Activated CD4-positive, alpha-beta T cell treated with anti-CD3 and anti-CD28 coated beads, Interleukin-2, amount 50 U/mL, for 48 hours (primary cell): ENCODE measurements at places on chromosomes 4 and X.

GRCh38 chr4:43325220-43325967 is 432.9 kb downstream of the GRXCR1 start:
- no peak for DNase-seq

DNA sequence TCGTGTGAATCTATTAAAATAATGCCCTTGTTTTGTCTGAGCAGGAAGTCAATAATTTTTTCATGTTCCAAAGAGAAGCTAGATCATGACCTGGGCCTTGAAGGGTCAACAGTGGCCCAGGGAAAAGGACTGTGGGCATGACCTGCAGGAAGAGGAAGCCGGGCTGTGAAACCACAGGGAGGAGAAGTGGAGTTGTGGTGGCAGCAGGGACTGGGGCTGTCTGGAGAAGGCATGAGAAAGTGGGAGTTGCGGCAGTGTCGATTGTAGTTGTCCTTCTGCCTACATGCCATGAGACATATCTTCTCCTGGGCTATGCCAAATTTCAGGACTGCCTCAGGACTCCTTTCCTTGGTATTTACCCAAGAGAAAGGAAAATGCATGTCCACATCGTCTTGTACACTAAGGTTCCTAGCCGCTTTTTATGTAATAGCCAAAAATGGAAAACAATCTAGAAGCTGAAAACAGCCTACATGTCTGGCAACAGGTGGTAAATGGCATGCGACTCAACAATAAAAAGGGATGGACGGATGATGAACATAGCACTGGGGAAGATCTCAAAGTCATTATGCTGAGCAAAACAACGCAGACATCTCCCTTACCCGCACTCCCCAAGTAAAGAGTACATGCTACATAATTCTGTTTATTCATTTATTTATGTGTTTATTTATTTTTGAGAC is 13.6 kb upstream of the PTTG2 start:
- no peak for DNase-seq

DNA sequence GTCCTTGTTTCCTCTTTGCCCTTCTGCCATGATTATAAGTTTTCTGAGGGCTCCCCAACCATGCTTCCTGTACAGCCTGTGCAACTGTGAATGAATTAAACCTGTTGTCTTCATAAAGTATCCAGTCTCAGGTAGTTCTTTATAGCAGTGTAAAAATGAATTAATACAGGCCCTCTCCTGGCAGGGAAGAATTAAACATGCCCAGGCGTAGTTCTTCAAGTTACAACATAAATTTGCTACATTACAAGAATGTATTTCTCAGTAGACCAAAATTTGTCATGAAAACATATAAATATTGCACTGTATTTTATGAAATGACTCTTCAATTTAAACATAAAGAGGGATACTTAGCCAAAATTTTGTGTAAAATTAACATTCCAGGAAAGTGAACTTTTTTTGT is 1089.9 kb upstream of the PCDH10 start:
- no peak for DNase-seq

- DNase-seq: no peak
Observed at GRCh38 chr4:152499344-152499743, 36.5 kb downstream of the FBXW7 start.

DNA sequence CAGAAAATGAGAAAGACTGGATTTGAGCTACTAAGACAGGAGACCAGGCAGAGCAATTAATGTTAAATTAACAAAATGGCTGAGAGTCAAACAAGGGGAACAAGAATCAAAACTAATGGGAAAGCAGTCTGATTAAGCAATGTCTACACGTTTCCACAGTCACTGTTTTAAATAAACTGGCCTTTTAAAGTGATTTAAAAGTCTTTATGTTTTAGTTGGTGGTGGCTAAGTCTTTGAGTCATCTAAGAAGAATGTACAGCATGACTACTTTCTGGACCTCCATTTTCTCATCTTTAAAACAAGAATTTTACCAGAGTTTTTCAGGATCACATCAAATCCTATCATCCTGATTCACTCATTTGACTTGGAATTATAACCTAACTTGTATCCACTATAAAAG is 233.8 kb downstream of the ENOX2 start:
- DNase-seq: no peak

DNA sequence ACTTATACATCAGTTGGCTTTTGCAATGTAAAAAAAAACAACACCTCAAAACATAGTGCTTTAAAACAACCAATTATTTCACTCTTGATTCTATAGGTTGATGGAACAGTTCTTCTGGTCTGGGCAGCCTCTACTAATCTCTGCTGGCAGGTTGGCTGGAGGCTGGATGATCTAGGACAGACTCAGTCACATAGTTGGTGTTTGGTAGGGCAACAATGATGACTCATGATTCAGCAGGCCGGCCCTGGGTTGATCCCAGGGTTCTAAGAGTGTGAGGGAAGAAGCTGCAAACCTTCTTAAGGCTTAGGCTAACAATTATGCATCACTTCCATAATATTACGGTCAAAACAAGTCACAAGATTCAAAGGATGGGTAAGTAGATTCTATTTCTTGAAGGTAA is 558.2 kb downstream of the ZNF674 start:
- no peak for DNase-seq

- no peak for DNase-seq
Observed at GRCh38 chr4:122038896-122039295, 87.0 kb upstream of the TRPC3 start.

DNA sequence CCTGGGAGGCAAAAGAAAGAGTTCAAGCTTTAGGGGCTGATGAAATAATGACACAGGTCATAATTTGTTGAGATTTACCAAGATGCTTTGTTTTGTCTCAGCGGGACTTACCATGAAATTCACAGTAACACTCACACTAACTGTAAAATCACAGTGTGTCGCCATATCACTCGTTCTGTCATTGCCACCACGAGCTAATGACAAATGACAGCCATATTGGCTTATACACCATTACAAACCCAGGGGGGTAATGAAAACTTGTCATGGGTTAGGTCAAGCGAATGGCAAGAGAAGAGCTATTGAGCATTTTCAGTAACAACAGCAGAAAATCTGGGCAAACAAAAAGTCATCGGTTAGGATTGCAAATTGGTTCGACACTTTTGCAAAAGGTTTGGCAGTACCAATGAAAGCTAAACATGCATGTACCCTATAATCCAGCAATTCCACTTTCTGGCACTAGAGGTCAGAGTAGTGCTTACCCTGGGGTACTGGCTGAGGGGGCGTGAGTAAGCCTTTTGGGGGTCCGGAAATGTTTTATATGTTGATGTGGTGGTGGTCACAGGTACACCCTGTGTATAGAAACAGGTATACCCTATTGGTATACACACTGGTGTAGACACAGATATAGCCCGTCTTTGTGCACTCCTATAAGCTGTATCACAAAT is 83.9 kb upstream of the RAI2 start:
- no peak for DNase-seq

- DNase-seq: no peak
Observed at GRCh38 chrX:132493095-132493494, 4.3 kb upstream of the MBNL3 start.

GRCh38 chr4:48167538-48168263 is 33.7 kb upstream of the TXK start:
- no peak for DNase-seq
